ENCODE measurements at places on chromosomes 3 and 15. TPM values are rescaled to one million over a fixed set of nuclear protein-coding genes. Genes with fewer than 3 reads are reported as not detected.

Gene REC114
- not detected for total RNA-seq

Gene HESX1
- not detected for total RNA-seq

Gene FEZF2
- total RNA-seq = not detected

Gene PDZRN3
- total RNA-seq = not detected

Gene LHFPL4
- not detected for total RNA-seq

Gene CADPS
- not detected for total RNA-seq

DNA sequence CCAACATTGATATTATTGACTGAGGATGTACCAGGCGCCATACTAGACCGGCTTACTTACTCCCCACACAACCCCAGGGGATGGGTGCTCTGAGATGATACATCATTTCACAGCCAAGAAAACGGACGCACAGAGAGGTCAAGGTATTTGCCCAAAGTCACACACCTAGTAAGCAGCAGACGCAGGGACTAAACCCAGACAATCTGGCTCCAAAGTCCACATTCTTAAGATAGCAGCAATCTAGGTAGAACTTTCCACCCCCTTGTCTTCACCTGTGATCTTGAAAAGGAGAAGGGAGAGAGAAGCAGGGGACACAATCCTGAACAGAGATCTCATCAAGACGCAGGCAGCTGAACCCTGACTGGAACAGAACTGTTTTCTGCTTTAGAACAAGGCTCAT lies 200.6 kb downstream of the XXYLT1 start:
- DNase-seq = no peak

- peak; percentile 37 for DNase-seq
Measured at GRCh38 chr15:41501191-41501917, 7.7 kb downstream of the ITPKA start.

DNA sequence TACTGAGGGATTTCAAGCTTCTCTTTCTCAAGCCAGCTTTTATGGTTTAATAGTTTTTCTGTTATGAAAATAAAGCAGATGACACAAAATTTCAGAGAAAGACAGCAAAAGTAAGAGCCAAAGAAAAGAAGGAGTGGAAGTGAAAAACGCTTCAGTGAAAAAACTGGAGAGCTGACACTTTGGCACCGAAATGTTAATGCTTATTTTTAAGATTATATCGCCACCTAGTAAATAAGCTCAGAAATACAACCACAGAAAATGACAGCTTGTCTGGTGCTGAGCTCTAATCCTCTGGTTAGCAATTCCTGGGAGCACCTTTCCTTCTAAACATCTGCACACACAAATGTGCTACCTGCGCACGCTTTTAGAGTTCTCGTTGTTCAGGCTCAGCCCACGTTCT lies 101.6 kb downstream of the ZPLD1 start:
- DNase-seq = peak; percentile 15

DNA sequence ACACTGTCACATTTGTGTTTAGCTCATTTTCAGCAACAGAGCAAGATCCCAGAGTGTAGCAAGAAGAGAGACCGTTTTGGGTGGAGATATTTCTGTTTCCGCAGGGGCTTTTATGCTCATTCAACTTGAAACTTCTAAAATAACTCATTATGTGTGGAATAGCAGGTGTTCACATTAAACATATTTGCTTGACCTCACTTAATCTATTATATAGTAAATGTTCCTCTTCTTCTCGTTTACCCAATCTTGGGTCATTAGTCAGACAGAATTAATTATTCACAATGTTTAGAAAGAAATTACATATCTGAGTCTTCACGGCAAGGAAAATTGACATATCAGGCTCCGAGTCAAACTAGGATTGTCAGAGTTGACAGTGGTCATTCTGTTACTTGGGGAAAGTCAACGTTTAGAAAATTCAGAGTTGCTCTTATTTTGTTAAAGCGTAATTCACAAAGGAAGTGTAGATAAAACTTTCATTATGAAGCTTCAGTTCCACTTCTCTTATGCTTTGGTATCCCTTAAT lies 222.9 kb downstream of the TPRG1 start:
- no peak for DNase-seq

DNA sequence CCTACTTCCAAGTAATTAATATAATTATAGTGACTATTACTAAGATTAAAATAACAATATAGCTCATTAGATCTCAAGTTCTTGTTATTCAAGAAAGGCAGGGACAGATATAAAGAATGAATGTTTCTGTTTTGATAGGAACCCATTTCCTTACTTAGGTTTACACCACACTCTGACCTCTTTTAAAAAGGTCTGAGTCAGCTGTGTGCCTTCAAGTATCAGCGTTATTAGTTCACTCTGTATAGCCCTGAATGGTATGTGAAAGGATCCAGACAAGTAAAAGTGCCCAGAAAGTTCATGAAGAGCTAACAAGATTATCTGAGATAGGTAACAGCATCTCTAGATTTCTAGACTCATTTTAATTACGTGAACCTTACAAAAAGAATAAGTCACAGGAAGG lies 28.9 kb downstream of the PDCD10 start:
- DNase-seq = no peak

DNA sequence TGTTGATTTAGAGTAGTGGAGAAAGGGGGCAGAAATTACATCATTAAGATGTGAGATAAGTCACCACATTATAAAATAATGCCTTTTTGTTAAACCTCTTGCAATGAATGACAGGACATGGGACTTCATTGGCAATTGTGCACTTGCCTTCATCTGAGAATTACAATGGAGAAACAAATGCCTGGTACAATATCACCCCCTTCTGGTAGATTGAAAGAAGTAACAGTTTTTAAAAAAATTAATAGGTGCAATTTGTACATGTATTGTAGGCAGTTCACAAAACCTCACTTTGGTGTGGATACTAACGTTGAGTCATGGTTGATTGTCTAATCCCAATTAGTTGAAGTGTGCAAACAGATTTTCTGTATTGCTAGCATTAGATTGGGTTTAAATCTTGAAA lies 4.6 kb upstream of the P2RY14 start:
- peak; percentile 64 for DNase-seq

DNA sequence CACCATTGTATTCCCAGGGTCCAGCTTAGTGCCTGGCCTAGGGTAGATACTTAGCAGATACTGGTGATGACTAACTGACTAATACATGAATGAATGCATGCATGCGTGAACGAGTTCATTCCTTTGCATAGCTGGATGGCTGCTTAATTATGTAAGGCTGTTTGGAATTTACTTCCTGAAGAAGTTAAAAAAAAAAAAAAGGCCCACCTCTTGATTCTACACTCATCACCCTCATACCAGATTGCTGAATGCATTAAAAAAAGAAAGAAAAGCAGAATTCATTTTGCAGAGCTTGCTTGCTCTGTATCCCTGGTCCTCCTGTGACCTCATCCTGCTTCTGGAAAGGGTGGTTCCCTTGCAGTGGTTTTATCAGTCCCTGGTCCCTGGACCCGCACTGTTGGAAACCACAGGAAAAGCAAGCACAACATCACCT lies 277.6 kb upstream of the CFAP20DC start:
- DNase-seq = no peak

DNA sequence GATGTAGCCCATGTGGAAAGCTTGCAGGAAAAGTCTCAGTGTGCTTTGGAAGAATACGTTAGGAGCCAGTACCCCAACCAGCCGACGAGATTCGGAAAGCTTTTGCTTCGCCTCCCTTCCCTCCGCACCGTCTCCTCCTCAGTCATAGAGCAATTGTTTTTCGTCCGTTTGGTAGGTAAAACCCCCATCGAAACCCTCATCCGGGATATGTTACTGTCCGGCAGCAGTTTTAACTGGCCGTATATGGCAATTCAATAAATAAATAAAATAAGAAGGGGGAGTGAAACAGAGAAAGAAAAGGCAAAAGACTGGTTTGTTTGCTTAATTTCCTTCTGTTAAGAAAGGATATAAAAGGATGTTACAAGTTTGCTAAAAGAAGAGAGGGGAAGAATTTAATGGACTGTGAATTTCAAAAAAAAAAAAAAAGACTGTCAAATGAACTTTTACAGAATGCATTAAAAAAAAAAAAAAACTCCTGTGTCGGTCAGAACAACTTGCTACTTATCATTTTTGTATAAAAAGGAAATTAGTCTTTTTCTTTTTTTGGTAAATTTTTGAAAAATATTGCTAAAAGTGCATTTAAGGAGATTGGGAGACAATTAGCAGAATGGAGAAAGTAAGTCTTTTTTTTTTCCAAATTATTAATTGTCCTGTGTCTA lies 7.0 kb downstream of the NR2F2 start:
- no peak for DNase-seq

GRCh38 chr3:27528791-27529190 lies 44.6 kb upstream of the SLC4A7 start:
- no peak for DNase-seq

DNA sequence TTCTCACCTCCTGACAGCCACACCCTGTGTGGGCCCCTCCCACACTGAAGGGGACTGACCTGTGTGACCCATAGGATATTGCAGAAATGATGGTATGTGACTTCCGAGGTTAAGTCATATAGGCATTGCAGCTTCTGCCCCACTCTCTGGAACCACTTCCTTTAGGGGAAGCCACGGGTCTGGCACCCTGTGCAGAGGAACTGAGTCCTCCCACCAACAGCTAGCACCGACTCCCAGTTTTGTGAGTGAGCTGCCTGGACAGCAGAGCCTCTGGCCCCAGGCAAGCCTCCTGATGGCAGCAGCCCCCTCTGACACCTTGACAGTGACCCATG lies 24.6 kb upstream of the SLC6A6 start:
- DNase-seq = peak; percentile 14

DNA sequence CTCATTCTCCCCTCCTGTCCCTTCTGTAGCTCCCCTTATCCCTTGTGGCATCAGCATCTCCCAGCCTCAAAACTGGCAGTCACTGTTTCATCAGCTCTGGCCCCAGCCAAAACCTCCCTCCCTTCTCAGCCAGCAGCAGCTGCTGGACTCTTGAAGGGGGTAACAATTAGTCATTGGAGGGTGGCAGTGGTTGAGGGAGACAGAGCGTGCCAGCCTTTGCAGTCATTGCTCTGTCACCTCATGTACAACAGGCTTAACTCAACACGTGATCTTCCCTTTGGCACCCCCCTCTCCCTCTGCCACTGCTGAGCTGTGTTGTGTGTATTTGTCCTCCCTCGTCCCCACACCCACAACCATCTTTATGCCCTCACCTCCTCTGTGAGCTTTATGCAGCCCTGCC lies 28.2 kb downstream of the RBP2 start:
- no peak for DNase-seq

DNA sequence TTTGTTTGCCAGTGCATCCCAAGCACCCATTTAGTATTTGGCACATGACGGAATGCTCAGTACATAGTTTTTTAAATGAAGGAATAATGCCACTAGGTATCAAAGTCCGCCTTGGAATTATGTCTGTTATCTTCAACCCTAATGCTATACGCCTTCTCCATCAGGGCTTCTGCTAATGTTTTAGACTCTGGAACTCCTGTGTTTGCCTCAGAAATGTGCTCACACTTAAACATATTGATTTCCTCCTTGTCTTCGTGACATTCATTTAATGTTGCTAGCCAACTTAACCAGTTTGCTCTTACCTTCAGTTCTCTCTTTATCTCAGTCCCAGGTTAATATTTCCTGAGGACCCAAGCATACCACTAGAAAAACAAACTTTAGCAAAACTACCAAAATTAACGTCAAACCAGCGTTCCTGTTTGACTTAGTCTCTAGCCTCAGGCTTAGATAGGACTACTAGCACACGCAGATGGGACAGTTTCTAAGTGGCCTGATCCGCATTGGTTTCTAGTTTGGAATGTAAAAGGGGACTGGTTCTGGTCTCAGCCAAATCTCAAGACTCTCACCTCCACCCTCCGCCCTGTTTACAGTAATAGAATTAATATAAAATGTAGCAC lies 81.4 kb downstream of the IL1RAP start:
- no peak for DNase-seq

- no peak for DNase-seq
Measured at GRCh38 chr15:95559875-95560394, 770.6 kb upstream of the NR2F2 start.

DNA sequence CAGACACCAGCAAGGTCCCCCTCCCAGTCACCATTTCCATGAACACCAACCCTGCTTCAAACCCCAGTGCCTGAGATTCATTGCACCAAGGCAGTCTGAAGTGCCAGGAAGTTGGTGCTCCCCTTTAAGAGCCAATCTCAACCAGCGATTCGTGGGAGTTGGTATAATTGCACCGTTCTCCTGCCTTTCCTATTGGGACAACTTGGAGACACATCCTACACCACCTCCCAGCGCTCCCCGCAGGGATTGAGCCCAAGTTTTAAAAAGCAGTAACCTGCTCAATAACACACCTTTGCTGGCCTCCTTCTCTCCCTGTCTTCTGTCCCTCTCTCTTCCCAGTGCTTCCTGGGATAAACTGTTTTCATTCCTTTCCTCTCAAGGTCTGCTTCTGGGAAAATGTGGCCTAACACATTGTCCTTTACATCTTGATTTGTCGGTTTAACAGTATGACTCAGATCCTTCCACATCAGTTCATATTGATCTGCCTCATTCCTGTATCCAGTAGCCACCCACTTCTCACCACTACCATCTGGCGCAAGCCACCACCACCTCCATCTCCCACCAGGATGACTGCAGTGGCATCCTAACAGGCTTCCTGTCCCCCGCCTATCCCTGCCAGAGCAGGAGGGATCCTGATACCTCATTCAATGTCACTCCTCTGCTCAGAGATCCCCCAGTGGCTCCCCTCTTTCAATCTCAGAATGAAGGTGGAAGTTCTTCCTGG lies 37.8 kb upstream of the HRH1 start:
- no peak for DNase-seq

- DNase-seq = no peak
Measured at GRCh38 chr3:129794311-129795185, 99.0 kb downstream of the TMCC1 start.

GRCh38 chr3:179840985-179841384 lies 188.1 kb downstream of the USP13 start:
- DNase-seq = no peak

GRCh38 chr15:39736412-39737195 lies 46.0 kb downstream of the FSIP1 start:
- DNase-seq = no peak

GRCh38 chr3:88150371-88150770 lies 612 bp downstream of the C3orf38 start:
- DNase-seq = peak; percentile 43

DNA sequence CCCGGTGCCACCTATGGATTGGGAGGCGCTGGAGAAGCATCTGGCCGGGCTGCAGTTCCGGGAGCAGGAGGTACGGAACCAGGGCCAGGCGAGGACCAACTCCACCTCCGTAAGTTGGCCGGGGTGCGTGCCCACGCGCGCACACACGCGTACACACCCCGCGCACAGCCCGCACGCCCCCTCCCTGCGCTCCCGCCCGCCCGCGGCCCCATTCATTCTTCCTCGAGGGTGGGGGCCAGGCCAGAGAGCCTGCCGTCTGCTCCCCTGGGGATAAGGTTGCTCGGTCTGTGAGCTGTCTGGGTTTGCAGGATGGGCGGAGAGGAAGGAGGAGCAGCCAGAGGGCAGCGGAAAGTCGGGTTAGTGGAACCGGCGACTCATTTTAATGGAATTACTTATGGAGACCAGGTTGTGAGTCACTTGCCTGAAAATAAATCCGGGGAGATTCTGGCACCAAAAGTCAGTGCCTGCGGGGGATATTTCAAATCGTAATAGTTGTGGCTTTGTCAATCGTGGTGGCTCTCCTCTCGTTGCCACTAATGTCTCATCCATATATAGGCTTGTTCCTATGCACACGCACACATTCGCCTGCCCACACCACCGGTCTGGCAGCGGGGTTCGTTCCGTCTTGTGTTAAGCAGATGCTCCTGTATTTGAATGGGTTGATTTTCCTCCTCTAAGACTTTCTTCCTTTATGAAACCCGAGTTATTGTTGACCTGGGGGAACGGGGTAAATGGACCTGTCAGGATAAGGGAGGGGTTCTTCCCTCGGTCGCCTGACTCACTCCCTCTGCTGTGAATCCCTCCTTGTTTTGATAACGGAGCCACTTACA lies 223.4 kb upstream of the IL12A start:
- DNase-seq = no peak

GRCh38 chr3:53740956-53741355 lies 105.3 kb downstream of the CHDH start:
- no peak for DNase-seq

Measured in CD4-positive, alpha-beta memory T cell (primary cell).